Fibroblast of skin of left biceps (primary cell): ENCODE measurements at places on chromosomes 4 and X.
A peak's percentile ranks its signal among the peaks of the same experiment; 100 is the strongest.

- DNase-seq: no peak
Observed at GRCh38 chrX:139759637-139760036, 51.7 kb upstream of the MCF2 start.

DNA sequence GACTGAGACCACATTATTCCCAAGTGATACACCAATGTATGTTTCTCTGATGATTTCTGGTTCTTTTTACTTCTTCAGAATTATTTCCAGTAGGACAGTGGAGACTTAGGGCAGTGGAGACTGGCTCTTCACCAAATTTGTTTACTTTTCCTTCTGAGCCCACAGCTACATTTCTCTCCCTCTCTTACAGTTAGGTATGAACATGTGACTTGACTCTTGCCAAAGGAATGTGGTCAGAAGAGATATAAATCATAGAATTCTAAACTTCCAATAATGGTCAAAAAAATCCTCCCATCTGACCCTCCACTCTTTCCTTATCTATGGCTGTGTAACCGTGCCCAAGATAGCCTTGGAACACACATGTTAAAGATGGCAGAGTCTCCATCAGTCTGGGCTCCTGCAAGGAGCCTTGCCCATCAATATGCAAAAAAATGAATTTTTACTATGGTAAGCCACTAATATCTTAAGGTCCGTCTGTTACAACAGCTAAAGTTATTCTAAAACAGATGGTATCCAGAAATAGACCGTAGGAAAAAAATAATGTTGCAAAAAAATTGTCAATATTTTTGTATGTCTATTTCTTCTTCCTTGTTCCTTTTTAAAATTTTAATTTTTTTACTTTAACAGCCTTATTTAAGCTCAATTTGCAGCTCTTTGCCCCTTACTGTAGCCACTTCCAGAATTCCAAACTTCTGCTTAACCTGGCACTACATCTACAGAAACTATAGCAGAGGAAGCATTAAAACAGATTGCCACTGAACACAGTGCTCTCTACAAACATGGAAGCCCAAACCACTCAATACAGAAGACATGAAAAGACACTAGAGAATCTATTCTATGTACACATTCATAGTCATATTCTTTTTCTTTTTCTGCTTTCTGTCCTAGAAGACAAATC lies 260.7 kb downstream of the COL25A1 start:
- peak; percentile 34 for DNase-seq

- no peak for DNase-seq
Observed at GRCh38 chrX:57406149-57406548, 119.6 kb downstream of the FAAH2 start.

- no peak for DNase-seq
Observed at GRCh38 chrX:72659723-72660122, 54.4 kb downstream of the PHKA1 start.

- no peak for DNase-seq
Observed at GRCh38 chr4:79182209-79182608, 143.7 kb downstream of the NAA11 start.

- no peak for DNase-seq
Observed at GRCh38 chrX:23820235-23820782, 37.3 kb downstream of the SAT1 start.
